ENCODE measurements at places on chromosomes 13 and 19. TPM values are rescaled to one million over a fixed set of nuclear protein-coding genes. Genes with fewer than 3 reads are reported as not detected.

Gene CNMD
- not detected for total RNA-seq

Gene KLK12
- not detected for total RNA-seq

Gene ZNF611
- 14.6 TPM for total RNA-seq

Gene SHC2
- total RNA-seq = 2.4 TPM

Gene LPAR2
- 1.7 TPM for total RNA-seq

Gene GDF15
- total RNA-seq = 78.5 TPM

Gene LAIR1
- total RNA-seq = not detected

Gene SLITRK6
- 0.39 TPM for total RNA-seq

Gene TEX26
- total RNA-seq = not detected

Gene KLK8
- not detected for total RNA-seq

Gene PRR22
- 0.13 TPM for total RNA-seq

Gene OR10H1
- not detected for total RNA-seq

Gene LILRA1
- total RNA-seq = not detected

Gene CYSLTR2
- total RNA-seq = 1.5 TPM

Gene GSX1
- not detected for total RNA-seq

Gene RHPN2
- 4.3 TPM for total RNA-seq

Gene TMEM59L
- total RNA-seq = 4.1 TPM

Gene LRRC63
- total RNA-seq = not detected

Gene FCAR
- total RNA-seq = not detected

Gene ZNF568
- 16.2 TPM for total RNA-seq

Gene ZNF90
- total RNA-seq = 1.5 TPM

Gene ZFR2
- total RNA-seq = not detected

Gene SIGLEC10
- not detected for total RNA-seq

Gene GPR32
- not detected for total RNA-seq

Gene B3GNT3
- total RNA-seq = not detected

Gene ANGPTL8
- not detected for total RNA-seq

Gene ADPRHL1
- 1.1 TPM for total RNA-seq

Gene ZBTB32
- not detected for total RNA-seq

Gene A1BG
- 11.5 TPM for total RNA-seq

Gene TMEM190
- total RNA-seq = not detected

Gene PTGER1
- 4.4 TPM for total RNA-seq

Gene CCL25
- total RNA-seq = not detected

Gene NLRP4
- not detected for total RNA-seq

Gene ATP8B3
- total RNA-seq = 1.8 TPM

Gene RASL11A
- total RNA-seq = 6.3 TPM
